ENCODE measurements at places on chromosomes 5 and 9. TPM values are rescaled to one million over a fixed set of nuclear protein-coding genes. Genes with fewer than 3 reads are reported as not detected.

- no peak for DNase-seq
- H3K27ac ChIP-seq = peak overlapping the region; percentile 62
- no peaks in the 10 kb centered on the region for H3K36me3 ChIP-seq
- H3K4me3 ChIP-seq = peak overlapping the region; percentile 82
Observed at GRCh38 chr9:111663301-111663823, 2.0 kb downstream of the GNG10 start.

- no peak overlapping the region for H3K27ac ChIP-seq
- H3K4me1 ChIP-seq = peaks cover 25% of the 10 kb centered on the region
- no peak for DNase-seq
- peaks cover 21% of the 10 kb centered on the region for H3K36me3 ChIP-seq
- peak overlapping the region; percentile 90 for H3K4me3 ChIP-seq
Observed at GRCh38 chr5:444226-444625, 1.2 kb downstream of the EXOC3 start.

- no peak overlapping the region for H3K27ac ChIP-seq
- no peak for DNase-seq
- H3K4me3 ChIP-seq = no peak overlapping the region
- no peaks in the 10 kb centered on the region for H3K4me1 ChIP-seq
Observed at GRCh38 chr9:35548571-35548970, 56.5 kb upstream of the TESK1 start.

GRCh38 chr9:20307621-20308020 lies 314.7 kb downstream of the MLLT3 start:
- no peak overlapping the region for H3K4me3 ChIP-seq
- H3K27ac ChIP-seq = no peak overlapping the region
- H3K4me1 ChIP-seq = no peaks in the 10 kb centered on the region
- no peaks in the 10 kb centered on the region for H3K36me3 ChIP-seq
- no peaks in the 10 kb centered on the region for H3K27me3 ChIP-seq

- H3K27ac ChIP-seq = no peak overlapping the region
- H3K4me1 ChIP-seq = no peaks in the 10 kb centered on the region
- H3K36me3 ChIP-seq = no peaks in the 10 kb centered on the region
Observed at GRCh38 chr5:33939556-33940262, 3.5 kb downstream of the RXFP3 start.

- no peak for DNase-seq
- H3K27ac ChIP-seq = no peak overlapping the region
- H3K4me1 ChIP-seq = no peaks in the 10 kb centered on the region
- no peaks in the 10 kb centered on the region for H3K36me3 ChIP-seq
- H3K4me3 ChIP-seq = no peak overlapping the region
Observed at GRCh38 chr5:10222326-10222725, 27.4 kb downstream of the ATPSCKMT start.

DNA sequence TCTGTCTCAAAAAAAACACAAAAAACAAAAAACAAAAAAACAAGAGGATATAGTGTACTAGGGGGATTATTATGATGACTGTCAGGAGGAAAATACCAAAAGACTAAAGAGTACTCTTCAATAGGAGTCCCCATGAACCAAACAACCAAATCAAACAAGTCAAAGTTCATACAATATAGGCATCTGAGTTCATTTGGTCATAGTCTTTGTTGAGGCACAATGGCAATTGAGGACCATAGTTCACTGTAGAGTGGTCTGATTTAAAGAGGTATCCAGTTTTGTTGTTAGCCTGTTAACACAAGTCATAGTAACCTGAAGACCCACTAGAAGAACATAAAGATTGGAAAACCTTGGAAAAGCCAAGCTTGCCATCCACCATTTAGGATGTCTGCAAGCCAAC lies 11.3 kb upstream of the UBTD2 start:
- no peak for DNase-seq
- H3K27ac ChIP-seq = no peak overlapping the region
- H3K4me3 ChIP-seq = no peak overlapping the region
- H3K36me3 ChIP-seq = no peaks in the 10 kb centered on the region
- H3K27me3 ChIP-seq = no peaks in the 10 kb centered on the region
- no peaks in the 10 kb centered on the region for H3K4me1 ChIP-seq

DNA sequence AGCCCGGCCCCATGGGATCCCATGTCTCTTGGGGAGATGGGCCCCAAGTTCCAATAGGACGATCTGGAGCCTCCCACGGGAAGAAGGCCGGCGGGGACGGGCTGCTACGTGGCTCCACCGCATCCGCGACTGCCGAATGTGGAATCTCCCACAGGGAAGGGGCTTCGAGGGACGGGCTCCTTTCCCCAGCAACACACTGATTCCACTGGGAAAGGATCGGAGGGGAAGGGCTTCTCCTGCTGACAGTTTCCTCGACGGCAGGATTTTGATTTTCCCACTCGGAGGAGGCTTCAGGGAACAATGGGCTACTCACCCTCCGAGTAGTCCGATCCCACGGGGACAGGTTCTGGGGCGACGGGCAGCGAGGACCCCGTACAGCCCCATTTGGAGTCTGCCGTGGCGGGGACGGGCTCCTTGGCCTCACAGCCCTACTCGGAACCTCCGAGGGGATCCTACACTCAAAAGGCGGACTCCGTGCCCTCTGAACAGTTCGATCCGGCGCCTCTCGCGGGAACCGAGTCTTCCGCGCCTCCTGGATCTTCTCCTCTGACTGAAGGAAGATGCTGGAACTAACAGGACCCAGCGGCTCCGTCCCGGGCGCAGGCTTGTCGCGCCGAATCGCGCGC lies 1.3 kb downstream of the PROB1 start:
- peak overlapping the region; percentile 59 for H3K4me3 ChIP-seq
- H3K4me1 ChIP-seq = peaks cover 41% of the 10 kb centered on the region
- no peak overlapping the region for H3K27ac ChIP-seq
- H3K36me3 ChIP-seq = no peaks in the 10 kb centered on the region

GRCh38 chr9:80378669-80379293 lies 807.0 kb downstream of the TLE4 start:
- H3K4me1 ChIP-seq = no peaks in the 10 kb centered on the region
- no peak for DNase-seq
- H3K4me3 ChIP-seq = no peak overlapping the region
- H3K27ac ChIP-seq = no peak overlapping the region
- H3K27me3 ChIP-seq = no peaks in the 10 kb centered on the region

GRCh38 chr5:37208883-37209797 lies 40.0 kb downstream of the CPLANE1 start:
- peak overlapping the region; percentile 14 for H3K4me3 ChIP-seq
- no peaks in the 10 kb centered on the region for H3K27me3 ChIP-seq
- no peaks in the 10 kb centered on the region for H3K36me3 ChIP-seq
- DNase-seq = peak; percentile 3
- no peaks in the 10 kb centered on the region for H3K4me1 ChIP-seq

DNA sequence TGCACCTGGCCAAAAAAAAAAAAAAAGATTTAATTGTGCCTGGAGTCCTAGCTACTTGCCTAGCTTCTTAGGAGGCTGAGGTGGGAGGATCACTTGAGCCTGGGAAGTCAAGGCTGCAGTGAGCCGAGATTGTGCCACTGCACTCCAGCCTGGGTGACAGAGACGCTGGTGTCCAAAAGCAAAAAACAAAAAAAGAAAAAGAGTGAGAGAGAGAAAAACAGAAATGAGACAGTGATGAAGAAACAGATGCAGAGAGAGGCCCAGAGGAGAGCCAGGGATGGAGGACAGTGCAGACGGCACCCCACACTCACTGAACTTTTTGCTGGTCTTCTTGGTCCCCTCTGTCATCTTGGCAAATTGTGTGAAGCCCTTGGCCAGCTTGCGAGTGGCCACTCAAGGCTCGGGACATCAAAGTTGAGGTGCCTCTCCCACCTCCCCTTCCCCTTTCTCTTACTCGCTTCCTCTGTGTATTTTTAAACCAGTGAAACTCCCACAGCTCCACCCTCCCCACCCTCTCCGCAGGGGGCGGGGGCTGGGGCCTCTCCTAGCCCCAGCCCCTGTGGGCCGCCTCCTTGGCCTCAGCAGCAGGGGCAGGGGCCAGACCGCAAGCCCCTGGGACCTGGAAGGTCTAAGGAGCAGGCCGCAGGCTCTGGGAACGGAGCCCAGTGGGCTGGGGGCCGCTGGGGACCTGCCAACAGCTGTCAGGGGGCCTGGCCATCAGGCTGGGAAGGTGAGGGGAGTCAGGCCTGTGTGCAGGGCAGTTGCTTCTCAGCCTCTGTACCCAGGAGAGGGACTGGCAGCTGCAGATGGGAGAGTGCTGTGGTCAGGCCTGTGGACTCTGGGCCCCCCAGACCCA lies at the start of gene SH2D3C:
TSS of gene SH2D3C (minus strand) at position 387 of the 856 bp plus-strand sequence. CDS start at position 348, 39 bp downstream.
- peak; percentile 35 for DNase-seq
- peaks cover 7% of the 10 kb centered on the region for H3K36me3 ChIP-seq
- no peaks in the 10 kb centered on the region for H3K27me3 ChIP-seq
- H3K4me3 ChIP-seq = peak within 1 kb of the TSS; percentile 68

DNA sequence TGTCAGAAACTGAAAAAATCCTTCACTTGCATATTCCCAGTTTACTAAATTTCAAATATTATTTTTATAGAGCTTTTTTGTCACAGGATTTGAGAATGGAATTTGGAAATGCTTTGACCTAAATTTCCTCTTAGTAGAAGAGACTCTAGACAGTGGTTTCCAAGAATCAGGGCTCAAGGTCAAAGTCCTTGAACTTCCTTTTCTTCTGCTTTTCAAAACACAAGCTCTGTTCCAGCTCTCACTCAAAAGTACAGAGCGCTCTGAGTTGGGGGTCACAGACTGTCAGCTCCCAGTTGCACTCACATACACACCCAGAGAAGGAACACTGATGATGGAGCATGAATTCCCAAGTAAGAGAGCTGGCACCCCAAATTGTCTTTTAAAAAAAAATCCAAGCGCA lies 394.2 kb downstream of the MLLT3 start:
- peaks cover 7% of the 10 kb centered on the region for H3K4me1 ChIP-seq
- no peak overlapping the region for H3K4me3 ChIP-seq
- no peak for DNase-seq
- no peak overlapping the region for H3K27ac ChIP-seq
- H3K27me3 ChIP-seq = no peaks in the 10 kb centered on the region

DNA sequence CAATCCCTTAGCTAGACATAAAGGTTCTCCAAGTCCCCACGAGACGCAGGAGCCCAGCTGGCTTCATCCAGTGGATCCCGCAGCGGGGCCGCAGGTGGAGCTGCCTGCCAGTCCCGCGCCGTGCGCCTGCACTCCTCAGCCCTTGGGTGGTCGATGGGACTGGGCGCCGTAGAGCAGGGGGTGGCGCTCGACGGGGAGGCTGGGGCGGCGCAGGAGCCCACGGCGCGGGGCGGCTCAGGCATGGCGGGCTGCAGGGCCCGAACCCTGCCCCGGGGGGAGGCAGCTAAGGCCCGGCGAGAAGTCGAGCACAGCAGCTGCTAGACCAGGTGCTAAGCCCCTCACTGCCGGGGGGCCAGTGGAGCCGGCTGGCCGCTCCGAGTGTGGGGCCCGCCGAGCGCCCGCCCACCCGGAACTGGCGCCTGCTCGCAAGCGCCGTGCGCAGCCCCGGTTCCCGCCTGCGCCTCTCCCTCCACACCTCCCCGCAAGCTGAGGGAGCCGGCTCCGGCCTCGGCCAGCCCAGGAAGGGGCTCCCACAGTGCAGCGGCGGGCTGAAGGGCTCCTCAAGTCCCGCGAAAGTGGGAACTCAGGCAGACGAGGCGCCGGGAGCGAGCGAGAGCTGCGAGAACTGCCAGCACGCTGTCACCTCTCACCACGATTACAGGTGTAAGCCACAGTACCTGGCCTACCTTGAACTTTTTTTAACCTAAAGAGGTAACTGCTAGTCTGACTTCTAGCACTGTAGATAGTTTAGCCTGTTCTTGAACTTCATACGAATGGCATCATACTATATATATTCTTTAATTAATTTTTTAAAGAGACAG lies 35.5 kb downstream of the PTGS1 start:
- no peaks in the 10 kb centered on the region for H3K4me1 ChIP-seq
- no peak for DNase-seq
- H3K27me3 ChIP-seq = no peaks in the 10 kb centered on the region
- H3K36me3 ChIP-seq = no peaks in the 10 kb centered on the region
- no peak overlapping the region for H3K4me3 ChIP-seq

- no peaks in the 10 kb centered on the region for H3K4me1 ChIP-seq
- DNase-seq = no peak
- no peak overlapping the region for H3K4me3 ChIP-seq
Observed at GRCh38 chr5:133344266-133344665, 268.1 kb downstream of the FSTL4 start.

GRCh38 chr5:146409054-146409671 lies 38.0 kb upstream of the TCERG1 start:
- no peaks in the 10 kb centered on the region for H3K27me3 ChIP-seq
- H3K36me3 ChIP-seq = no peaks in the 10 kb centered on the region
- no peaks in the 10 kb centered on the region for H3K4me1 ChIP-seq
- DNase-seq = no peak
- no peak overlapping the region for H3K4me3 ChIP-seq
- H3K27ac ChIP-seq = no peak overlapping the region

DNA sequence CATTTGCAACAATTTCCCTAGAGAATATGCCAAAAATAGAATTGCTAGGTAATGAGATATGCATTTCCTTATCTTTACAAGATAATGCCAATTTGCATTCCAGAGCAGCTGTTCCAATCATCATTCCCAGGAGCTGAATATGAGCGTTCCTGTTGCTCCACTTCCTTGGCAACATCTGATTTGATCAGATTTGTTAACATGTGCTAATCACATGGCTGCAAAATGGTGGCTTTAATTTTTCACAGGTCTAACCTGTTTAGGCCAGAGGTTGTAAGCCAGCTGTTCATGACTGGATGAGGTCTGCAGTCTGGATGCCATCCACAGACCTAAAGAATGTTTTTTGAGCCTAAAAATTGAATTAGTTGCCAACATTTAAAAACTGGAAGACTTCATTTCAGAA lies 220.7 kb upstream of the IL12B start:
- H3K27ac ChIP-seq = no peak overlapping the region
- no peaks in the 10 kb centered on the region for H3K36me3 ChIP-seq
- H3K4me3 ChIP-seq = no peak overlapping the region
- DNase-seq = no peak
- no peaks in the 10 kb centered on the region for H3K27me3 ChIP-seq

DNA sequence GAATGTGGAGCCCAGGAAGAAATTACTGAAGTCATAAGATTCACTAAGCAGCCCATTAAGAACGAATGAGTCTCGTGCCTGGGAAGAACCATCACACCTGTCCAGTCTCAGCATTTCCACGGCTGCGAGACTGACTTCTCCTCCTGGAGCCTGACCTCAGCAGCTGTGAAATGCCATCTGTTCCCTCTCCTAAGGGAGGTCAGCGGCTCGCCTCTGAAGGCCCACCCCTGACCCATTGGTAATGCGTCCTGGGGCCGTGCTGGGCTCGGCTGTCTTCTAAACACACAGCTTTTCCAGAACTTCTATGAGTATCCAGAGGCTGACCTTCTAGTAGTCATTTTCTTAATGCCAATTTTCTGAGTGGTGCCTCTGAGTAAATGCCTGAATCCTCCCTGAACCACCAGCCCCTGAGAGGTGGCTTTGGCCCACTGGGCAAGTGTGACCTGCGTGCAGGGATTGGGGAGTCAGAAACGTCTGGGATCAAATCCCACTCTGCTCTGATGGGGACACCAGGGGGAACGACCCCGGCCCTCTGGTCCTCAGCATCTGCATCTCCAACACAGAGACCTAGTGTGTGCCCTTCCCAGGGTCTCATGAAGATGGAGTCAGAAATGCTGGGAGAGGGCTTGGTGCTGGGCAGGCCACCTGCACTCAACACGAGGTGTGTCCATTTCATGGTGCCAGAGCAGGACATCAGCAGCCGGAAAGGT lies 5.7 kb downstream of the SLC6A3 start:
- no peak overlapping the region for H3K27ac ChIP-seq
- H3K27me3 ChIP-seq = peaks cover 13% of the 10 kb centered on the region
- no peak for DNase-seq
- no peak overlapping the region for H3K4me3 ChIP-seq

The SPINK7 gene
- total RNA-seq = not detected

The PCDHB2 gene
- not detected for total RNA-seq

The FOXI1 gene
- not detected for total RNA-seq

The STOML2 gene
- total RNA-seq = 271 TPM

The HACD4 gene
- total RNA-seq = 4.4 TPM

The PRR16 gene
- total RNA-seq = not detected

The SPINK5 gene
- not detected for total RNA-seq

Measured in CD8-positive, alpha-beta memory T cell (primary cell).